ENCODE measurements at places on chromosomes 1 and 21.

DNA sequence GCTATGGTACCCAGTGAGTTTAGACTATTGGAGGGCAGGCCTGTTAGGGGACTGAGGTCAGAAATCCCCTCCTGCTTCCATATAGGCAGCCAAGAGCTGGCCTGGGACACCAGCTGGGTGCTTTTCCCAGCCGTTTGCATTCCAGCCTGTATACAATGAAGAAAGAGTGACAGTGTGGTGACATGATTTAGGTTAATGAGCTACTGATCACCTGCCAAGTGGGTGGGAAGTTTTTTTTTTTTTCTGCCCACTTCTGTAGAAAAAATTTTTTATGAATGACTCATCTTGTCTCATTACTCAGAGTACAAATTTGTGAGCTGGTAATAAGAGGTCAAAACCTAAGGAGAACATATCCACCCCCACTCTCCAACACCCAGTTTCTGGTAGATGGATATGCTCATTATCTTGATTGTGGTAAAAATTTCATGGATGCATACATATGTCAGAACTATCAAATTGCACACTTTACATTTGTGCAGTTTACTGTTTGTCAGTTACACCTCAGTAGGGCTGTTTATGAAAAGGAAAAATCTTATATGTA is 16.4 kb upstream of the CGN start:
- no peak for DNase-seq

DNA sequence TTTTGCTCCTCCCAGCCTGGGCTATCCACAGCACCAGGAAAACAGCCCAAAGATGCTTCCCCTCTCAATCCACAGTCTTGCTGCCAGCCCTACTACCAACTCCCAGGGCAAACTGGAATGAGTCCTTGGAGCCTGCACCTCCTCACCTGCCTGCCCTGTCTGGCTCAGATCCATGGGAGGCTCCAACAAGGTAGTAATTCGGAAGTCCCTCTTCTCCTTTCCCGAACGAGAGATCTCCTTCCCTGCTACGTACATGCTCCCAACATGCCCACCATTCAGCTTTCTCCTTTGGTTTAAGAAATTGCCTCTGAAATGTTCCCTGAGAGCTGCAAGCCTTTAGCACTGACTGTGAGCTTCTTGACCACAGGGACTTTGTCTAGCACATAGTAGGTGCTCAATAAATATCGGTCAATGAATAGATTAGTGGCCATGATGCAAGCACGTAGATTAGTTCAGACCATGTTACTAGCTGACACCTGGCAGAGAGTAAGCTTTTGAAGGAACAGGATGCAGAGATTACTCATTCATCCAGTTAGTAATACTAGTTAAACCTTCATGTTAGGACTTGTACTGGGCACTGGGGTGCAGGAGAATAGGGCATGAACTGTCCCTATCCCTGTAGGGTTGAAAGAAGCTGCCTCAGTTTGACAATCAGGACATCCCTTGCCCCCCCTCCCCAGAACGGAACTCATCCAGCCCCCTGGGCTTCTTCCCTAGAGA is 80.1 kb downstream of the DISP3 start:
- DNase-seq, result no peak

GRCh38 chr1:17412093-17412870 is 27.2 kb downstream of the RCC2 start:
- DNase-seq, result no peak

DNA sequence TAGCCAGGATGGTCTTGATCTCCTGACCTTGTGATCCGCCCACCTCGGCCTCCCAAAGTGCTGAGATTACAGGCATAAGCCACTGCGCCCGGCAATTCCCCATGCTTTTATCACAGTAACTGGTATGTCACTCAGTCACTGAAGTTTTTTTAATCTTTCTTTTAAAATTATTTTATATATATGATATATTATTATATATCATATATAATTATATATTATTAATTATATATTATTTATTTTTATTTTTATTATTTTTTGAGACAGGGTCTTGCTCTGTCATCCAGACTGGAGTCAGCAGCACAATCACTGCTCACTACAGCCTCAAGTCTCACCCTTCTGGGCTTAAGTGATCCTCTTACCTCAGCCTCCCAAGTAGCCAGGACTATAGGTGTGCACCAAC is 18.3 kb downstream of the RC3H1 start:
- DNase-seq, result no peak

DNA sequence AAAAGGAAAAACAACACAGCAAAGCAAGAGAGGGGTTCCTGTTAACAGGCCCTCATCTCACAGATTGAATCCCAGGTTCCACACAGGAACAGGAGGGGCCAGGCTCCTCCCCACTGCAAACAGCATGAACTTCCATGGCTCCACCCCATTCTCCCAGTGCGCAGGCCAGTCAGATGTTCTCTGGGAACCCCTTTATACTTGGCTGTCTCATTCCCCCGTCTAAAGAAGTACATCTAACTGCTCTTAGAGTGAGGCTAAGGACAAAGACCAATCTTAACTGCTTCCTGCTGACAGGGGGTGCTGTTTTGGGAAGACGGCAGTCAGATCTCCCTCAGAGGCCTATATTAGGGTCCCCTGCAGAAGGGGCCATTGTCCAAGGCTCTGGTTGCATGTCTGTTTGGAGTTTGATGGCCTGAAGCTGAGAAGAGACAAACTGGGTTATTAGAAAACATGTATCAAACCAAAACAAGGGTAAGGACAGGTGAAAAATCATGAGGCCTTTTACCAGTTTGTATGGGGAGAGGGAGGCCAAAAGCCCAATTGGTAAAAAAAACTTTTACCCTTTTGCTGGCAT is 10.5 kb upstream of the NASP start:
- no peak for DNase-seq

DNA sequence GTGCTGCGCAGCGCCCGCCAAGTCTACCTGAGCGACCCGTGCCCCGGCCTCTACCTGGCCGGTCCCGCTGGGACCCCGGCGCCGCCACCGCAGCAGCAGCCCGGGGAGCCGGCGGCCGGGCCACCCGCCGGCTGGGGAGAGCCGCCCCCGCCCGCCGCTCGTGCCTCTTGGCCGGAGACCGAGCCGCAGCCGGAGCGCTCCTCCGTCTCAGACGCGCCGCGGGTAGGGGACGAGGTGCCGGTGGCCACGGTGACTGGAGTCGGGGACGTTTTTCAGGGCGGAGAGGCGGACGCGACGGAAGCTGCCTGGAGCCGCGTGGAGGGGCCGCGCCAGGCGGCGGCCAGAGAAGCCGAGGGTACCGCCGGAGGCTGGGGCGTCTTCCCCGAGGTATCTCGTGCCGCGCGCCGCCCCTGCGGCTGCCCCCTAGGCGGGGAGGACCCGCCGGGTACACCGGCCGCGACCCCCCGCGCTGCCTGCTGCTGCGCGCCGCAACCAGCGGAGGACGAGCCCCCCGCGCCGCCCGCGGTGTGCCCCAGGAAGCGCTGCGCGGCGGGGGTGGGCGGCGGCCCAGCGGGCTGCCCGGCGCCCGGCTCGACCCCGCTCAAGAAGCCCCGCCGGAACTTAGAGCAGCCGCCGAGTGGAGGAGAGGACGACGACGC is 646 bp downstream of the IER5 start:
- DNase-seq, result peak; percentile 12

DNA sequence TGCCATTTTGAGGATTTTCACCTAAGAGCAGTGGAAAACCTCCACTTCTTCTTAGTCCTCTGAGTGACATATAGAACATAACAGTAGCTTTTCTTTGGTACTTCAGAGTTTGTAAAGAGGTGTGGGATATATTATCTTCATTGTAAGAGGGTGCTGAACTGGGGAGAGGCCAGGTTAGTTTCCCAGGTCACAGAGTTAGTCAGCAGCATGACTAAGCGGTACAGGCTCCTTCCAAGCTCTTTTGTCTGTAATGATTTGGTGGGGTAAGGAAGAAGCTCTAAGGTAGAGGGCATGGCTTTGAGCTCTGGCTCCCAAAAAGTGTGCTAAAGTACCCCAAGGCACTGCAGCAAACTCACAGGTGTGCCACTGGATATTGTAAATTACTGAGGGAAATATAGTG is 325.0 kb upstream of the PLXNA2 start:
- DNase-seq, result no peak

GRCh38 chr1:44296086-44296485 is 59.0 kb downstream of the ERI3 start:
- DNase-seq, result no peak

DNA sequence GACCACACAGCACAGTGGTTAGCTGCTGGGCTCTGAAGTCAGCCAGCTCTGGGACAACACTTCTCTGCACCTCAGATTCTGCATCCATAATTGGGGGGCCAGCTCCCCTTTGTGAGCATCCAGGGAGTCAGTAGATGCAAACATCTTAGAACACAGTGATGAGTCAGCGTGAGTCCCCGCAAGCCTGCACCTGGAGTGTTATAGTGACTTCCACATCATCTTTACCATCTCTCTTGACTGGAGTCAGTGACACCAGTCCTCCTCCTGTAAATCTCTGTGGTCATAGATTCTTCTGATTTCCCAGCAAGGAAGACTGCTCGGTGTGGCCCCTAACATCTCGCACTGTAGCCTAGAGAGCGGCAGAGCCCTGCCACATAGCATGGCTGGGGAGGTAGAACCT is 13.9 kb upstream of the EDN2 start:
- no peak for DNase-seq

GRCh38 chr1:221775206-221775605 is 33.3 kb upstream of the DUSP10 start:
- no peak for DNase-seq

DNA sequence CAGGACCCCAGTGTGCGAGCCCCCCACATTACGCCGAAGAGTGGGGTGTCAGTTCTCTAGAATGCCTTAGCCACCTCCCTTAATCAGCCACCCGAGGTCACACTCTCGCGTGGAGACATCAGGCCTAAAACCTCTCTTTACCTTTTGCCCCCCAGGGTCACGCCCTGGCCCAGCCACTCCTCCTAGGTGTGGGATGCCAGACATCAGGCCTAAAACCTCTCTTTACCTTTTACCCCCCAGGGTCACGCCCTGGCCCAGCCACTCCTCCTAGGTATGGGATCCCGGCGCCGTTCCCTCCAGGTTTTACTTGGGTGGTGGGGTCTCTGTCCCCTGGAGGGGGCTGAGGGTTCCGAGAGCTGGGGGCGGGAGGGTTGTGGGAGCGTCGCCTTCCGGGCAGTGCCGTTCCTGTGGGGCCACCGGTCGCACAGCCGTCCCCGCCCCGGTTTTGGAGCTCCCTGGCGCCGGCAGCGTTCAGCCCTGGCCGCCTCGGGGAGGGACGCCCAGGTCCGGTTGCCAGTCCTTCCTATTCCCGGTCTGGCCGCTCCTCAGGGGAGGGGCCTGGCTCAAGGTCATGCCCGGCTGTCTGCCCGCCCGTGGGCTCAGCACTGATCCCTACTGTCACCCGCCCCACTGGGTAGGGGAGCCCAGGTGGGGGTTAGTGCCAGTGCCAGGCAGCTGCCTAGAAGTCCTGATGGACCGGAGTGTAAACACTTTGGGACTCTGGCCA is 882 bp downstream of the VPS13D start:
- no peak for DNase-seq

DNA sequence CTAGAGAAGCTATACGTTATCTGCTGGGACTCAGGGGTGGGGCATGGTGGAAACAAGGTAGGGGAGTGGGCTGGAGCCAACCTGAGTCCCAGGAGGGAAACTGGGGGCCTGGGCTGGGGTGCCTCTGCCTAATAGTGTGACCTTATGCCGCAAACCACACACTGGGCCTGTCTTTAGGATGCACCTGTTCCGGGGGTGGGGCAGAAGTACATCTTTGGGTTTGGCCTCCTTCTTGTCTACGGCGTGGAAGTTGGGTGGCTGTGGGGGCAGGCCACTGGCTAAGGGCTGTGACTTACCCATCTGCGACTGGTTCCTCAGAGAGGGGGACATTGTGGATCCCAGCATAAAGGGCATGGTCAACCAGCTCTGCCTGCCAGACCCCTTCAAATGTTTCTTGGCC is 44.2 kb downstream of the FAAH start:
- no peak for DNase-seq

DNA sequence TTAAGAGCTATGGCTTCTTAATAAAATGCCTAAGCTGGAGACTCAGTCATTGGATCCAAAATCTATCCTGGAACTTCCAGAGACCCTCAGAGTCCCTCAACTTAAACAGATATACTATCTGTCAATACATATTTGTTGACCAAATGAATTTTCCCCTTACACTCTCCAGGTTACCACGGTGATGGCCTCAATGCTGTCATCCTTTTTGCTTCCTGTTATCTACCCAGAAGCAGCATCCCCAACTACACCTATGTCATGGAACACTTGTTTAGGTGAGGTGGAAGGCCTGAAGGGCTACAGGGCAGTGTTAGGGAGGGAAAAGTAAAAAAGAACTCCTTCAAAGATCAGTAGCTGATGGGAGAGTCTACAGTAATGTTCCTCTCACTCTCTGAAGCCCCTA is 4.4 kb upstream of the C1orf56 start:
- DNase-seq, result no peak

- DNase-seq, result no peak
Observed at GRCh38 chr1:86396498-86396890, 371 bp upstream of the ODF2L start.

DNA sequence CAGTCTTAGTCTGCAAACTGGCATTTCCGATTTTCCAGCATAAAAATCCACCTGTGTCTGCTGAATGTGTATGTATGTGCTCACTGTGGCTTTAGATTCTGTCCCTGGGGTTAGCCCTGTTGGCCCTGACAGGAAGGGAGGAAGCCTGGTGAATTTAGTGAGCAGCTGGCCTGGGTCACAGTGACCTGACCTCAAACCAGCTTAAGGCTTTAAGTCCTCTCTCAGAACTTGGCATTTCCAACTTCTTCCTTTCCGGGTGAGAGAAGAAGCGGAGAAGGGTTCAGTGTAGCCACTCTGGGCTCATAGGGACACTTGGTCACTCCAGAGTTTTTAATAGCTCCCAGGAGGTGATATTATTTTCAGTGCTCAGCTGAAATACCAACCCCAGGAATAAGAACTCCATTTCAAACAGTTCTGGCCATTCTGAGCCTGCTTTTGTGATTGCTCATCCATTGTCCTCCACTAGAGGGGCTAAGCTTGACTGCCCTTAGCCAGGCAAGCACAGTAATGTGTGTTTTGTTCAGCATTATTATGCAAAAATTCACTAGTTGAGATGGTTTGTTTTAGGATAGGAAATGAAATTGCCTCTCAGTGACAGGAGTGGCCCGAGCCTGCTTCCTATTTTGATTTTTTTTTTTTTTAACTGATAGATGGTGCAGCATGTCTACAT is 2.5 kb upstream of the OLFML3 start:
- DNase-seq, result no peak

GRCh38 chr1:86068271-86068721 is 88.3 kb downstream of the COL24A1 start:
- DNase-seq, result no peak

- no peak for DNase-seq
Observed at GRCh38 chr1:41613689-41614574, 129.4 kb upstream of the EDN2 start.

GRCh38 chr1:81068726-81069125 is 732.0 kb upstream of the ADGRL2 start:
- no peak for DNase-seq

- no peak for DNase-seq
Observed at GRCh38 chr1:66438501-66438900, 95.5 kb upstream of the SGIP1 start.

GRCh38 chr1:98325646-98326440 is 335.7 kb upstream of the SNX7 start:
- DNase-seq, result no peak

Measured in effector memory CD4-positive, alpha-beta T cell (primary cell).